ENCODE measurements at places on chromosomes 2 and 18.

- no peak for DNase-seq
Observed at GRCh38 chr2:226378753-226379705, 420.6 kb downstream of the IRS1 start.

DNA sequence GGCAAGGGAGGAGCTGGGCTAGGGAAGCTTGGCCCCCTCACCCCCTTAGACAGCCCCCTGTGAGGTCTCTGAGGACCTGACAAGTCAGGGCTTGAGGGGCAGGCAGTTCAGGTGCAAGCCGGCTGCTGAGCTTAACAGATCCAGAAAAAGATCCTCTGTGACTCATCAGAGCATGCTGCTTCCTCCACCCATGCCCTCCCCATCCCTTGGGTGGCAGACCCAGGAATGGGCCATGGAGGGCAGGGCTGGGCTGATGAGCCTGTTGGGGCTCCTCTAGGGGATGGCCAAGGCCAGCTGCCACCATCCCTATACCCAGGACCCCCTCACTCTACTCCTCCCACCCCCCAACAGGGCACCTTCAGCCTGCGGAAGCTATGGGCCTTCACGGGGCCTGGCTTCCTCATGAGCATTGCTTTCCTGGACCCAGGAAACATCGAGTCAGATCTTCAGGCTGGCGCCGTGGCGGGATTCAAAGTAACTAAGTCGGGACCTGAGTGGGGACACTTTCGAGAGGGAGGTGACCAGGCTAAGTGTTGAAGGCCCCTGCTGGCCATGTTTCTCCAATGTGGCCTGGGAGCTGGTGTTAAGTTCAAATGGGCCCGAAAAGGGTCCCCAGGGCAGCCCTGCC, 1.9 kb downstream of the SLC11A1 start:
- DNase-seq, result no peak

DNA sequence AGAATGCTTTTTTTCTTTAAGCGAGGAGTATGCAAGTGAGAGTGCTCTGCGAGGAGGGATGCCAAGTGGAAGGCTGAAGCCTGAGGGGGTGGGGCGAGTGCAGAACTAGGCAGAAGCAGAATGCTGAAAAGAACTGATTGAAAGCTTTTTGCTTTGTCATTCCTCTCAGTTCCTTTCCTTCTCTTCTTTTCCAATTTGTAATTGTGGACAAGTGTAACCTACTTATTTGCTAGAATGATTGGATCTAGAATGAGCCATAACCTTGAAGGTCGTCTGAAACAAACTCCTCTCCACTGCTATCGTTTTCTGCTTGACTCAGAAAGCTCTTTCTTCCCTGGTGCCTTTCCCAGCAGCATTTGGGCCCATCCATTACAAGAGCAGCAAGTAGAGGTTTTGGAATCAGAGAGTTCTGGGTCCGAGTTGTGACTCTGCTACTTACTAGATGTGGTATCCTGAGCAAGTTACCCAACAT, 115.3 kb downstream of the METTL8 start:
- no peak for DNase-seq

DNA sequence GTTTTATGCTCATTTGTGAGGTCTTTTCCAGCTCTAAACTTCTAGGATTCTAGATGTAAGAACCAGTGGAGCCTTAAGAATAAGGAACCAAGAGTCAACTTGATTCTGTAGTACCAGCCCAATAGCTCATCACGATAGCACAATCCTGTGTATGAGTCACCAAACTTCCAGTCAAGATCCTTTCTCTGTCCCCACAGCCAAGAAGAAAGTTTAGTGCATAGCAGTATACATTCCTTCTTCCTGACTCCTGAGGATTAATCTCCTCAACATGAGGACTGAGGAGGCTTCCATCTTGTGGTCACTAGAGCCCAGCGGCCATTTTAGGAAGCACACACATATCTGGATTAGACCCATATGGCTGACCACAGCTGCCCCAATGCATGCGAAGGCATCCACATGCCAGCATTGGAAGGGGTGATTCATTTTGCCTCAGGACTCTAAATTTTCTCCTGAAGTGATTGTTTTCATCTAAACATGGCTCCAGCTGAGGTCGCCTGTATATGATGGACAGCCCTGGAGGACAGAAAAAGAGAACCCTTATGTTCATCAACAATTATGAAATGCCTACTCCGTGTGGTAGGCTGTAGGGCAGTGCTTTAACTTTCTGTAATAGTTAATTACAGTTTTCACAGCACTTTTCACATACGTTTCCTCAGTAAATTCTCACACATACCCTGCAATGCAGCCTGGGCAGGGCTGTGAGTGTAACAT, 53.5 kb downstream of the RASGRP3 start:
- DNase-seq, result no peak

DNA sequence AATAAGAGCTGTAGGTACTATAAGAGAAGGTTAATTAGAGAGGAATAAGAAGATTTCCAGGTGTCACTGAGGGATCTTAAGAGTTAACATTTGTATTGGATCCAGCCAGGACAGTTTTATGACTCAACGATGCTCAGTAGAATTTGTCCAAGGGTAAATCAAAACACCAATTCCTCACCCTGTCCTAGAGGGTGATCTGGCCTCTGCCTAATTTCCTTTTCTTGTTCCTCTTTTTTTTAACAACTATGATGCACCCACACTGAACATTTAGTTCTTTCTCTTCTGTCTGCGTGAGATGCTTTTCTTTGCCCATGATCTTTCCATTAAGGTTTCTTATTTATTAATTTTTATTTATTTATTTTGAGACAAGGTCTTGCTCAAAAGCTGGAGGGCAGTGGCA, 92.0 kb downstream of the PMS1 start:
- DNase-seq, result no peak

DNA sequence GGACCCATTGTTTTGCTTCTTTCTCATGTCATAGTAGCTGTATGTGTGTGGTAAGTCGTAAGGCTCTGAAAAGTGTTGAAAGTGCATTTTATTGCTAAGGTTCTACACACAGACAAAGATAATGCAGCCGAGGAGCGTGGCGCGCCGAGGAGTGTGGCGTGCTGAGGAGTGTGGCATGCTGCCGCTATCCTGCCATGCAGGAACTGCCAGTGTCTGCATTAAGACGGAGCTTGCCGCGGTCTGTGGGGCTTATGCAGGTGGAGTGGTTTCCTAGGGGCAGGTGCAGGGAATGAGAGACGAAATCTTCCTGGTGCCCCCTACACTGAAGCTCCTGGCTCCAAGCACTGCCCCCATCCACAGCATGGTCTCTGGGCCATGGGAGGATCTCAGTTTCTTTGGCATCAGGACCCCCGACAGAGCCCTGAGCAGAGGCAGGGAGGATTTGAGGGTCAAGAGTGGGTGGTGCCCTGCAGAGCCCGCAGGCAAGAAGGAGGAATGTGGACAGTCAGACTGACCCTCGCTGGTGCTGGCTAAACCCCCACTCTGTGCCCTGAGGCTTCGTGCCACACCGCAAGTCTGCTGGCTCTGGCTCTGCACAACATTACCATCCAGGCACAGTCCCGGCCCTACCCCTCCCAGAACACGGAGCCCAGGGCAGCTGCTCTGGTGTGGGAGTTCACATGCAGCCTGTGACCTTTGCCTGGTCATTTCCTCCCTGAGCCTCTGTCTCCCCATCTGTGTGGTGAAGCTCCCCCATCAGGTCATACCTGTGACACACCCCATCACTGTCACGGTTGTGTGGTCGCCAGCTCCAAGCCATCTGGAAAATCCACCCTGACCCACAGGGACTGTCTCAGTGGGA, 3.2 kb downstream of the SNED1 start:
- DNase-seq, result no peak

DNA sequence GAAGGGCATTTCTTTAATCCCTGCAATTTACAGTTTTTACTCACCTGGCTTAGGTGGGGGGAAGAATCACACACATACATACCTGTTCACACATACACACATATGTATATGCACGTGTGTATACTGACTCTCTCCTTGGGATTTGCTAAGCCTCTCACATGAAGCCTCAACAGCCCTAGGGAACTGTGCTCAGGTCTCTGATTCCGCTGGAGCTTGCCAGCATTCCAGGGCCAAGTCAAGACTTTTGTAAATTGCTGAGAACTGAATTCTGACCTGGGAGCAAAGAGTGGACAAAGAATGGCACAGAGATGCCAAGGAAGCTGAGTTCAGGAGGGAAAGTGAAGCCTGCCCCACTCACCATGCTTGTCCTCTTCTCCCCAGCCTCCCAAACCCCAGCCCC, 177.3 kb downstream of the TMEM247 start:
- DNase-seq, result no peak

DNA sequence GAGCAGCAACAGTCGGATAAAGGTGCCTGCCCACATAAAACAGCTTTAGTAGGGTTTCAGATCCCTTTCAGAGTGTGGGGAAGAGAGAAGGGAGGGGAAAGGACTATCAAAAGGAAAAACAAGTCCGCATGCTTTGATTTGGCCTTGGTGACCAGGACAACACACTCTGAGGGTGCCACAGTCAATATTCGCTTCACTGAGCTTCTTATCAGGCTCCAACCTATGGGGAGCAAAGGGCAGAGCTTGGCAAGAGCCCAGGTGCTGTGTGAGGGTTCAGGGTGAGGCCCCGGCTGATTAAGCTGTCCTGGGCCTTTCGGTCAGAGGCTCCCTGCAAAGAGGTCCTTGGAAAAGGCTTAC, 237.4 kb upstream of the SMAD2 start:
- DNase-seq, result no peak

DNA sequence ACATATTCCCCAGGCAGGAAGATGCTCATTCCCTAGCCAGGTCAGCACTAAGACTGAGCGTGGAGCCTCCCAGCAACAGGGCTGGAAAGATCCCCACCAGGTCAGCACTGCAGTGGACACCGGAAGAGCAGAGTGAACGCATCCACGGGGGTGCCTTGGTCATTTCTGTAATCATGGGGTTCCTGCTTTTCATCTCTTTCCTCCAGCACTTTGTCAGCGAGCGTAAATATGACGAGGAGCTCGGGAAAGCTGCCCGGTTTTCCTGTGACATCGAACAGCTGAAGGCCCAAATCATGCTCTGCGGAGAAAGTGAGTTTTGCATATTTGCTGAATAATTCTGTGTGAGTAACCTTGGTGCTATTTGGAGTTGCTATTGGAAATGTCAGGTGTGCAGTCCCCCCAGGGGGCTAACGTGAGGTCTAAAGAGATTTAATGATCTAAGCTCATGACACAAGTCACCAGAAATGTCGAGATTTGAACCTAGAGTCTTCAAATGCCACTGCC, 40.1 kb downstream of the KCTD18 start:
- no peak for DNase-seq

- no peak for DNase-seq
Observed at GRCh38 chr2:127951026-127951425, 65.3 kb upstream of the AMMECR1L start.

GRCh38 chr2:23221236-23221635, 163.7 kb upstream of the KLHL29 start:
- DNase-seq, result no peak

DNA sequence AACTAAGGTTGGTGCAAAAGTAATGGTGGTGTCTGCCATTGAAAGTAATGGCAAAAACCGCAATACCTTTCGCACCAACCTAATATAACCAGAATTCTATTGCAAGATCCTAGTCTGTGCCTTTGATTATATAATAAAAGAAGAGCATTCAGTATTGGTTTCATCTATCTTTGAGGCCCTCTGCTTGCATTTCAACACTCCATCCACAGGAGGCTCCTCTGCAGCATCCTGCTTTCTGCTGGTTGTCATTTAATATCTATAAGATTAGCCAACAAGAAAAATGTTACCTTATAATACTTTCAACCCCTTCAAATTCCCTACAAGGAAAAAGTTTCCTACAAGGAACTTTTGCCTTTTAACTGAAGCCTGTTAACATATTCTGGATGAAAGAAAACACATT, 139.2 kb downstream of the CDCA7 start:
- DNase-seq, result no peak

- DNase-seq, result no peak
Observed at GRCh38 chr2:30134582-30134981, 12.2 kb upstream of the YPEL5 start.

GRCh38 chr2:68031043-68031442, 31.8 kb downstream of the C1D start:
- no peak for DNase-seq

GRCh38 chr18:54787616-54788015, 40.7 kb upstream of the RAB27B start:
- no peak for DNase-seq

GRCh38 chr2:45328264-45328870, 282.7 kb downstream of the SRBD1 start:
- DNase-seq, result no peak

DNA sequence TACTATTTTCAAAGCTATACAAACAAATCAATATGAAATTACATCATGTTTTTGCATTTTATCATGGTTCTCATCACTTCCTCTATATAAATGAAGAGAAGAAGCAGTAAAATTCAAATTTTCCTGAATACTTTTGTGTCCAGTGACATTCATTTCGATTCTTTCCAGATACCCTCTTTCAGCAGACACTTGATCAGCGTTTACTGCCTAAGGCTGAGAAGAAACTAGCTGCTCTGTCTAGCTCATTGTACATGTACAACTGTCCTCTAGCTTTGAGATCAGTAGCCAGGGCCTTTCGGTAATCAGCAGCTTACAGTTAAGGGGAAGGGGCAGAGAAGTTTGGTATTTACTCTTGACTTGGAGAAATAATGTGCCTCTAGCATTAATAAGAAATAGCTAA, 4.8 kb downstream of the VRK2 start:
- DNase-seq, result no peak

DNA sequence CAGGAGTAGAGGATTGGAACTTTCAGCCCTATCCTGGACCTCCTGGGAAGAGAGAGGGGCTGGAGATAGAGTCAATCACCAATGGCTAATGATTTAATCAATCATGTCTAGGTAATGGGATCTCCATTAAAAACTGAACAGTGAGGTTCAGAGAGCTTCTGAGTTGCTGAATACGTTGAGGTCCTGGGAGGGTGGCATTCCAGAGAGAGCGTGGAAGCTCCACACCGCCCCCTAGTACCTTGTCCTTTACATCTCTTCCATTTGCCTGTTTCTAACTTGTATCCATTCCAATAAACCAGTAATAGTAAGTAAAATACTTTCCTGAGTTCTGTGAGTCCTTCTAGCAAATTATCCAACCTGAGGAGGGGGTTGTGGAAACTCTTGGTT, 101.7 kb downstream of the B3GNT2 start:
- no peak for DNase-seq

DNA sequence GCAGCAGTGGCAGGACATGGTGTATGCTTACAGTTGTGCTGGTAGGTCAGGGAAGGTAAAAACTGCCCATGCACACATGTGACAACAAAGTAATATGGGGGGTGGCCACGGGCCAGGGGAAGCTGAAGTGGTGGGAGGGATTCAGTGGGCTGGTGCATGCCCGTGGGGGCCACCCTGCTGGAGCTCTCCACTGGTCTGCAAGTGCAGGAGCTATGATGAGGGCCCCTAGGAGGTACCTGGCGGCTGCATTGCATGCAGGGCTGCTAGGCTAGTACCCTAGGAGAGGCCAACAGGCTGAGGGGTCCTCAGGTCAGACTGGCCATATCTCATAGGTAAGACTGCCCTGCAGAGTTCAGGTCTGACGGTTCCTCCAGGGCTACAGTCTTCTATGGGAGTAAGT, 265.9 kb downstream of the NUP35 start:
- no peak for DNase-seq

DNA sequence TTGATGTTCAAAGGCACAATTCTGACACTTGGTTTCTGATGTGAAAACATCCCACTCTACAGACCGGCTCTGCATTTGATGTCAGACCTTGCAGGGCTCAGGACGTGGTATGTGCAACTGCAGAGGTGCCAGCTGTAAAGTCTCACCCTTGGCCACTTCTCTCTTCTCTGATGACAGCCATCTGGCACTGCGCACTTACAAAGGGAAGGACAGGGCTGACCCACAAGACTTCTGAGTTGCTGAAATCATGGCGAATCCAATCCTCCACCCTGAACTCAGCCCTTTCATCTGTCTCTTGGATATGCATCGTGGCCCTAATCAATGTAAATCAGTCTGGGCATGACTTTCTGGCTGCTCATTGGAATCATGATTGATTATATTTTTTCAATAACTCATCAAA, 82.5 kb downstream of the SEPTIN10 start:
- DNase-seq, result no peak

- no peak for DNase-seq
Observed at GRCh38 chr2:200451511-200451910, 58.4 kb downstream of the KCTD18 start.
